Stimulated activated CD4-positive, alpha-beta T cell treated with anti-CD3 and anti-CD28 coated beads, Interleukin-12 subunit alpha, Interleukin-12 subunit beta, amount 100 ng/mL, for 4 hours (primary cell): ENCODE measurements at places on chromosomes 1 and 21.

GRCh38 chr21:44391345-44392091 is 38.1 kb downstream of the TRPM2 start:
- no peak for DNase-seq

GRCh38 chr1:94117259-94117851 is 3.6 kb downstream of the ABCA4 start:
- no peak for DNase-seq

DNA sequence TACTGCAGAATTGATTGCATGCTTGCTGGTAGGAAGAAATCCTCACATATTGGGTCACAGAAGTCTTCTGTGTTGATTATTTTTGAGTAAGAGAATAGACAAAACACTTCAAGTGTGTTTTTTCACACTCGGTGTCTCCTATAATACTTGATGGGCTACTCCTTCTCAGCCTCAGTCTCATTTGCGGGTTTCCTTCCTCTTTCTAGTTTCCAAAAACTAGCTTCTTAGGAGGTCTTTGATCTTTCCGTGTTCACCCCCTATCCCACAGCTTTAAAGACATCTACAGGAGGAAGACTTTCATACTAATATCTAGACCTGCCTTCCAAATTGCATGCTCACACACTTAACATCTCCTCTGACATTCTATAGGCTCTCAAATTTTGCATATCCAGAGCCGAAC is 40.7 kb upstream of the NTPCR start:
- no peak for DNase-seq

- no peak for DNase-seq
These were observed 7.7 kb downstream of the LPGAT1 start for GRCh38 chr1:211822677-211823407.

- DNase-seq = no peak
These were observed 80.5 kb downstream of the HSF2BP start for GRCh38 chr21:43578677-43579303.

- DNase-seq = no peak
These were observed 986 bp upstream of the RNF186 start for GRCh38 chr1:19815801-19816736.

DNA sequence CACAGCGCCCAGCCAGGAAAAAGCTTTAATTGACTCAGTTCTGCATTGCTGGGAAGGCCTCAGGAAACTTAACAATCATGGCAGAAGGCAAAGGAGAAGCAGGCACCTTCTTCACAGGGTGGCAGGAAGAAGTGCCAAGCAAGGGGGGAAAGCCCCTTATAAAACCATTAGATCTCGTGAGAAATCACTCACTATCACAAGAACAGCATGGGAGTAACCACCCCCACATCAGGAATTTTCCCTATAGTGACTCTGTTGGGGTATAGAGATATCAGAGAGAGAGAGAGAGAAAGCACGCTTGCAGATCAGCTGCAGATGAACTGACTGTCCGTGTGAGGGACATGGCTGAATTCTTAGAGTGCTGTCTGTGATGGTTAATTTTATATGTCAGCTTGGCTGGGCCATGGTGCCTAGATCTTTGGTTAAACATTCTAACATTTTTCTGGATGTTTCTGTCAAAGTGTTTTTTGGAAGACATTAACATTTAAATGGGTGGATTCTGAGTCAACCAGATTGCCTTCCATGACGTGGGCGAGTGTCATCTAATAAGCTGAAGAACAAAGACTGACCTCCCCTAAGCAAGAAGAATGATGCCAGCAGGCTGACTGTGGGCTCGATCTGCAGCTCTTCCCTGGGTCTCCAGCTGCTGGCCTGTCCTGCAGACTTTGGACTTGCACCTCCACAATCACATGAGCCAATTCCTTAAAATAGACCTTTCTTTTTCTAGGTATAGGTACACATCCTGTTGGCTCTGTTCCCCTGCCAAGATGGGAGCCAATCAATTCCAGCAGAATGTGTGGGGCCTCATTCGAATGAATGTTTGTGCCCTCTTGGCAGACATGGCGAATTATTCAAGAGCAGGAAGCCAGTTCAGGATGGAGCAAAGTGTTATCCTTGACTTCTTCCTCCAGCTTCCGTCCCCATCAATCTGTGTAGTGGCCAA is 21.4 kb upstream of the CPT2 start:
- no peak for DNase-seq

DNA sequence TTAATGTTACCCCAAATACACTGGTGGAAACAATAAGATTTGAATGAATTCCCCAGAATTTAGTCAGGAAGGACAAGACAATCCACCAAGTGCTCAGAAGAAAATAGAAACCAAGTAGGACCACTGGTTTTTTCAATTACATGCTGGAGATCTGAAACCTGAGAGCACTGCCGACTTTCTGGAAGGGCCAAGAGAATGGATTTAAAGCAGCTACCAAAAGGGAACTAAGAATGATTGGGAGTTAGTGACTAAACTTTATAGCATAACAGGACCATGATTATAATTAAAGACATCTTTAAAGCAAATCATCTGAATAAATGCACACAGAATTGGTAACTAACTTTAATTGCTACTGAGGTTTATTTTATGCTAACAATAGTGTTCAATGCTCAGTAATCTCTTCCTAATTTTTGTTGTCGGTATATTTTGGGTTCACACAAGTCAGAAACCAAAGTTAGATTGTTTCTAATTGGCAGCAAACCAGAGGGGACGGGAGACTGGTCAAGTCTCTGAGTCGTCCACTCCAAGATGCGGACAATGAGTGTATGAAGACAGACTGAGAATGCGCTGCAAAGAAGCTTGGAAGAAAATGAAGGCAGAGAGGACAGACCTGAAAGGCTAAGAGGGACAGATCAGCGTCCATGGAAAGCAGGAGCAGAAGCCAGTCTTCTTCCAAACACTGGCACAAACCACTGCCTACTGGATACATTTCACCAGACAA is 2.3 kb upstream of the RGS13 start:
- no peak for DNase-seq

DNA sequence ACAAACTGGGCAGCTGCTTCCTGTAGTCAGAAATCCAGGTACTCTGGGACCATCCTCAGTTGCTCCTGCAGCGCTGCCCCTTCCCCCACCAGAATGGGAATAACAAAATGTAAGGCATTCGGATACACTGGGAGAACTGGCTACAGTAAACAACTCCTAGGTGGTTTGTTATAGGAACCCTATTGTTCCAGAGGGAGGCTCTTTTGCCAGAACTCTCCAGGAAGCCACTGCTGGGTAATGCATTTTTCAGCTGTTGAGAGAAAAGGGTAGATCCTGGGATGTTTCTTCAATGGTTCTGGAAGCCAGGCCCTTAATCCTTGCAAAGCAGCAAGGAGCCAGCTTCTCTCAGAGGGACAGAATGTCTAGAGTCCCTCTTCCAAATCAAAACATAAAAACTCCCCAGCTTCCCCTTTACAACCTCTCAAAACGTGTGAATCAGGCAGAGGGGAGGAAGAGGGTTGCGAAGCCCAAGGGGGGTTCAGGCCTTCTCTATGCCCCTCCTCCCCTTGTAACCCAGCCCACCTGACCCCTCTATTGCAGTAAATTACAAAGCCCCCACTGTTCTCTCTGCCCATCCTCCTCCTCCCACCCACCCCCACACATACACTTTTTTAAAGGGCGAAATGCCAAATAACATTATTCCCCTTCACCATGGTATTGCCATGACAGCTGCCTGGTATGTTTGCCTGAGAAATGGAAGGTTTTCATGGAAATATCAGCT is 29.1 kb downstream of the PLPP3 start:
- no peak for DNase-seq

DNA sequence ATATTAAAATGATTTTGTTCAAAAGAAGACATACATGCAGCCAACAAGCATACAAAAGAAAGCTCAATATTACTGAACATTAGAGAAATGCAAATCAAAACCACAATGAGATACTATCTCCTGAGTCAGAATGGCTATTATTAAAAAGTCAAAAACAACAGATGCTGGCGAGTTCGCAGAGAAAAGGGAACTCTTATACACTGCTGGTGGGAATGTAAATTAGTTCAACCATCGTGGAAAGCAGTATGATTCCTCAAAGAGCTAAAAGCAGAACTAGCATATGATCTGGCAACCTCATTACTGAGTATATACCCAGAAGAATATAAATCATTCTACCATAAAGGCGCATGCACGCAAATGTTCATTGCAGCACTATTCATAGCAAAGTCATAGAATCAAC is 126.0 kb upstream of the HMCN1 start:
- no peak for DNase-seq

DNA sequence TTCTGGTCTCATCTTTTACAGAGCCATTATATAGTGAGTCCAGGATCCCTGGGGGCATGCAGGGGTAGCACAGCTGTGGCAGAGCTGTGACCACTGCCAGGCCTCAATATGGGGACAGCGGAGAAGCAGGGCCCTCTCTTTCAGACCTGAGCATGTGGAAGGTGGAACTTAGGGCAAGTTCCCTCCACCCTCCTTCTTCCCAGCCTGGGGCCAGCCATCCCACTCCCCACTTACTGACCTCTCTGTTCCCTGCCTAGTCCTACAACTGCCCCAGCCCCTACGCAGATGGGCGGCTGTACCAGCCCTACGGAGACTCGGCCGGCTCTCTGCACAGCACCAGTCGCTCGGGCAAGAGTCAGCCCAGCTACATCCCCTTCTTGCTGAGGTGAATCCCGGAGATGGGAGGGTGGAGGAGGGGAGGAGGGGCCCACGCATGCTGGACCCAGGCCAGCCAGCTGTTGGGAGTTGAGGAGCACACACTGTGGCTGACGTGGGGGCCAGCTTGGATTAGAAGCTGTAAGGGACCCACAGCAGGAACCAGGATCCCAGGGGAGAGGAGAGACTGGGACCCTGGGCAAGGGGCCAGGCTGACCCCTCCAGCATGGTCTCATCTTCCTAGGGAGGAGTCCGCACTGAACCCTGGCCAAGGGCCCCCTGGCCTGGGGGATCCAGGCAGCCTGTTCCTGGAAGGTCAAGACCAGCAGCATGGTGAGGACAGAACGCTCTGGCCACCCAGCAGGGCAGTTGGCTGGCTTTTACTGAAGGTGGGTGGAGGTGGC is 10.7 kb downstream of the PSRC1 start:
- no peak for DNase-seq

GRCh38 chr1:102699524-102699923 is 408.8 kb downstream of the COL11A1 start:
- DNase-seq = no peak

GRCh38 chr1:89605692-89606091 is 27.2 kb upstream of the LRRC8C start:
- DNase-seq = no peak

DNA sequence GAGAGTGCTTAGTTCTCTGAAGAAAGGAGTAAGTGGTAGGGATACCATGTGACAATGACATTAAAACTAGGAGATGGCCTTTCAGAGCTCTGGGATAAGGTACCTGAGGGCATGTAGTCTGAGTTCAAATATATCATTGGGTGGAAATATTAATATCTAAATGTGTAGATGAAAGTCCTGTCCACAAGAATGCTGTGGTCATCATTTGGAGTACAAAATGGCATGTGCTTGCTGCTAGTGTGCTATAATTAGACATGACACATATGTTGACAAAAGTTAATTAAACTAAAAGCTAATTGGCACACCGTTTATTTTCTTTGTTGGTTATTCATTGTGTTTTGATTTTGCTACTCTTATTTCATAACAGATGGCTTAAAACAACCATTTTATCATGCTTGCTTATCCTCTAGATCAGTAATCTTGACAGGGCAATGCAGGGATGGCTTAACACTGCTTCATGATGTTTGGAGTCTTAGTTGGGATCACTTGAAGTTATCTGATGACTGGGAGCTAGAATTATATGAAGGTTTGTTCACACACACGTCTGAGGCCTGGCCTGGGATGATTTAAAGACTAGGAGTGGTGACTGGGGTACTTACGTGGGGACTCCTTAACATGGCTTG is 31.0 kb downstream of the CC2D1B start:
- no peak for DNase-seq

DNA sequence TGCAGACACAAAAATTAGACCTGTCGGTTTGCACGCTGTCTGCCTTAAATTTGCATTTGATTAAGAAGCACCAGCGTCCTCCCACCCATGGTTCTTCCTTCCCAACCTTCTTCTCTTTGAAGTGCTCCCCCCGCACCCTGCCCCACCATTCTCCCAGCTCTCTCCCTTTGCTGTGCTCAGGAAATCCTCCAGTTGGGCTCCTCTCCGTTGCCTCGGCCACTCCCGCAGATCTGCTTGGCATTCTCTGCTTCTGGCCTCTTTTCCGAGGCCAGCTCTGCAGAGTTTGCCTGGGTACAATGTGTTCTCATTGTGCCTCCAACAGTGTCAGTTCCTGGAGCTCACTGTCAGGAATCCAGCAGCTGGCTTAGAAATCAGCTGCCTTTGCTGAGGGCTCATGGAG is 126.1 kb downstream of the NAV1 start:
- no peak for DNase-seq

- DNase-seq = no peak
These were observed 49.3 kb downstream of the TRIM62 start for GRCh38 chr1:33132549-33132948.
